Stomach (tissue), 19 donors: ENCODE measurements at places on chromosomes 7 and 10. TPM values are rescaled to one million over a fixed set of nuclear protein-coding genes. Genes with fewer than 3 reads are reported as not detected.

DNA sequence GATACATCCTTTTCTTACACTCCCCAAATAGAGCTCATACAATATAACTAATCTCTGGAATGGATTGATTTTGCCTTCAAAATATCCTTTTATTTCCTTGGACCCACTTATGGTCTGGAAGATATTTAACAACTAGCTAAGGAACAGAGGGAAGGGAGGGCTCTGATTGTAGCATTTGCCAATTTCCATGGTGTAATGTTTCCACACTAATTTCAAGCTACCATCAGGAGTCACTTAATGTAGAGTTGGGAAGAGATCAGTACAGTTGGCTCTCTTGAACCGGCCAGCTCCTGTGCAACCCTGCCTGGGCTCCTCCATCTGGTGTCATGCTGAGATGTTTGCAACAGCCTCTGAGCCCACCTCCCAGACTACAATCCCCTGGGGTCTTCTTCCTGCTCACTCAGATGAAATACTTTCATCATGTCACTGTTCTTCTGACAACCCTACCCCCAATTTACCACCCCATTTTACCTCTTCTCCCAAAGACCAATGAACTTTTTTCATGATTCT, 8.0 kb upstream of the IL6 start:
- no peaks in the 10 kb centered on the region for H3K27me3 ChIP-seq
- no peak overlapping the region for H3K4me3 ChIP-seq
- H3K27ac ChIP-seq: no peak overlapping the region
- peaks cover 23% of the 10 kb centered on the region for H3K4me1 ChIP-seq

- H3K27me3 ChIP-seq: peaks cover 19% of the 10 kb centered on the region
- no peak overlapping the region for H3K4me3 ChIP-seq
- H3K36me3 ChIP-seq: no peaks in the 10 kb centered on the region
- H3K27ac ChIP-seq: no peak overlapping the region
- DNase-seq: no peak
These were observed 12.8 kb upstream of the DNAAF5 start for GRCh38 chr7:713488-714230.

ZNF277 gene
- total RNA-seq: 9.9 TPM

LRIT1 gene
- total RNA-seq: not detected

EN2 gene
- not detected for total RNA-seq
